T47D (cell line): ENCODE measurements at places on chromosomes 5 and 9.

GRCh38 chr9:135757356-135757755 is 55.4 kb downstream of the KCNT1 start:
- DNase-seq: no peak

GRCh38 chr5:79107020-79107796 is 4.4 kb upstream of the BHMT start:
- no peak for DNase-seq

GRCh38 chr5:93150311-93151012 is 430.6 kb downstream of the NR2F1-AS1 start:
- no peak for DNase-seq

DNA sequence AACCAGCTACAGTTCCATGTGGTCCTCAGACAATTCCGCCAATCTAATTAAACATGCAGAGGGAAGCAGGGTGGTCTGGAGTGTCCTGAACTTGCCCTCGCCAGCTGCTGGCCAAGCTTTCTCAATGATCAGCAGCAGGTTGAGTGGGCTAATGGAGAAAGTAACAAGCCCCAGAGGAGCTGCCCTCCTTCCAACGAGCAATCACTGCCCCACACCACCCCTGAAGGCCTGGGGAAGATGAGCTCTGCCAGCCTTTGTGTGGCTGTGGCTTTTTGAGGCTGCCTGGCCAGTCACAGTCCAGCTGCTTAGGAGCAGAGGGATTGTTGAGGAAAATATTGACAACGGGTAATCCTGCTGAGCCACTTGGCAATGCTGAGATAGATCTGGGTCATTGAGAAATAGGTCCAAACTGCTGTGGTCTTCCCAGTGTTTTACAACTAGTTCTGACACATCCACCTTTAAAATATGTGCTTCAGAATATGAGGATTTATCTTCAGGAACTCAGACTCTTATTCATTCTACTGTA is 107.3 kb downstream of the CD180 start:
- no peak for DNase-seq

DNA sequence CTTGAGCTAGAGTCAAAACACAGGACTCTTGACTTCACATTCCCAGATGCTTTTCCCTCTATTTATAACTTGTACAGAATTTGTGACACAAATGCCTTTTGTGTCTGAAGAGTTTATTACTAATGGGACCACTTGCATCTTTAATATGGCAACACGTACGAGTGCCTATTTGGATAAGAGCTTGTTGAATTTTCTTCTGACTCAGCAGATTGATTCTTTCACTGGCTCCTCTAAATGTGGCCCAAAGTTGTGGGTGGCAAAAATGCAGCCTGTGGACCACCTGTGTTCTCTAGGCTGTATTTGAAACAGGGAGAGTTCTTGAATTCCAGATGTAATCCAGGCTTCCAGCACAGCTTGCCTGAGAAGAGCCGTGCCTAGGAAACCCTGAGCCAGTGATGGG is 34.1 kb upstream of the ERCC6L2 start:
- DNase-seq: no peak

GRCh38 chr5:54742417-54742891 is 224.9 kb downstream of the SNX18 start:
- DNase-seq: peak; percentile 87

- no peak for DNase-seq
These were observed 62.6 kb downstream of the SUSD1 start for GRCh38 chr9:112112519-112112918.

DNA sequence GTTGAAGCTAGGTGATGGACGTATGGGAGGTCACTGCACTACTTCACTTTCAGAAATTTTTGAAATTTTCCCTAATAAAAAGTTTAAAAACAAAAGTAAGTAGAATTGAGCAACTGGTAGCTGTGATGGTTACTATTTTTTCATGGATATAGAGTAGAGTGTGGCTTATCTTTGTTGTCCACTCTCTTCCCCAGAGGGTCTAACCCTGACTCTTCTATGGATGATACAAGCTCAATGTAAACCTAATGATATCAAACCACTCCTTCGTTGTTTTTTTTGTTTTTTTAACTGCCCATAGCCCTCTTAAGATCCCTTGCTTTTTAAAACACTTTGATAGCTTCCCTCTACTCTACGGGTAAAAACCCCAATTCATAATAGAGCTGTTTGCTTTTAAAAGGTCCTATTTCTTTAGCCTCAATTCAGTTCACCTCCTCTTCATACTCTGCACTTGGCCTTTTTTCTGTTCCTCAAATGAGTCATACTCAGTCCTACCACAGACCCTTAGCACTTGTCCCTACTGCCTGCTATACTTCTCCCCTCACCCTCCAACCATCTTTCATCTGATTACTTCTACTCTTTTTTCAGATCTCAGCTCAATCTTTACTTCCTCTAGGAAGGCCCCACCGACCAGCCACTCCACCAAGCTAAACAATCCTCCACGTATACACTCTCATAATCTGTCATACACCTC is 2.6 kb downstream of the HDAC3 start:
- no peak for DNase-seq

DNA sequence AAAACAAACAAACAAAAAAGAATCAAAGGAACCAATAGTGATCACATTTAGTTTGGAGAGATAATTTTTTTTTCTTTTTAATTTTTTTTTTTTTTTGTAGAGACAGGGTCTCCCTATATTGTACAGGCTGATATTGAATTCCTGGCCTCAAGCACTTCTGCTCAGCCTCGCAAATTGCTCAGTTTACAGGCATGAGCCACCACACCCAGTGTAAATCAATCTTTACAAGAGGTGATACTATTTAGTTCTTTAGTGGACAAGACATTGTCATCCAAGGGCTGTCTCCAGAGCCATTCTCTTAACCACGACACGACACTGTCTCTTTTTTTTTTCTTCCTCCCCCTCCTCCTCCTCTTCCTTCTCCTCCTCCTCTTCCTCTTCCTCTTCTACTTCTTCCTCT is 29.6 kb downstream of the ERAP2 start:
- no peak for DNase-seq

DNA sequence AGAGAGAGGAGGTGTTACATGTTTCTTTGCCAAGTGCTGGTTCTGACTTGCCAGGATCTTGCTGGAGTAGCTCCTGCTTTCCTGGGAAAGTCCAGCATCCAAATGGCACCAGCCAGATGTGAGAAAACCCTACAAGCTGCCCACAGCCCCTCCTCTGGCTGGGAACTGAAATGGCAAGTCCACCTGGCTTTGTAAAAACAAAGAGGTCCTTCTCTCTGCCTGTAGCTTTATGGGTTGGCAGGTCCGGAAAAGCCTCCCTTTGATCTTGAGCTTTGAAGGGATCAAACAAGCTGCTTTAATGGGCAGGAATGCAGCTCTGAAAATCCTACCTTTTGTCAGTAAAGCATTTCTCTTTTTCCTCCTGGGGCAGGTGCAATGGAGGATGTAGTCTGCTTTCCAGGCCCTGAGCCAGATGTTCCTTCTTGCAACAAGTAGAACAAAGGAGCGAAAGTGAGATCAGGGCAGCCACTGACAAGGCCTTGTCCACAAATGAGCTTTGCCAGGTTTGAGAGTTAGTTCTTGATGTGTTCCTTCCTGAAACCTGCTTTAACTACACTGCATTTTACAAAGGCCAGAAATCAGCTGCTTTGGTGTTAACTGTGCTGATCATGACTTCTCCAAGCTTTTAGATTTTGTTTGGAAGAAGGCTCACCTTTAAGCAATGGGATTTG is 456.7 kb downstream of the ZNF608 start:
- no peak for DNase-seq

DNA sequence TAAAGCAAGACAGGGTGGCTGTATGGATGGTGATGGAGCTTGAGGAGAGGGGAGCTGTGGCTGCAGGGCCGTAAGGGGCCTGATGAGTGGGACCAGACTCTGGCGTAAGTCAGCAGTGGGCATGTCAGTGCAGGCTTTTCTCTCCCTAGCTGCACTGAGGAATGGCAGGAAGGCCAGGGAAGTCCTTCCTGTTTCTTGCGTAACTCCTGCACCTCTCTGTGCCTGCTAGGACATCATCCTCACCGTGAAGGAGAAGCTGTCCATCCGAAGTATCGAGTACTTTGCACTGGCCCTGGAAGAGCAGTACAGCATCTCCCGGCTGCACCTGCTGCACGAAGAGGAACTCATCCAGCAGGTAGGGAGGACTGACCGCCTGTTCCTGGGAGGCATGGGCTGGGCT is 24.1 kb upstream of the TRMT10B start:
- DNase-seq: no peak

- DNase-seq: no peak
These were observed 48.1 kb downstream of the EBF1 start for GRCh38 chr5:159051421-159052282.

- no peak for DNase-seq
These were observed 11.1 kb downstream of the UNC13B start for GRCh38 chr9:35172878-35173277.

- no peak for DNase-seq
These were observed 11.0 kb upstream of the PCDHB15 start for GRCh38 chr5:141234109-141234667.

DNA sequence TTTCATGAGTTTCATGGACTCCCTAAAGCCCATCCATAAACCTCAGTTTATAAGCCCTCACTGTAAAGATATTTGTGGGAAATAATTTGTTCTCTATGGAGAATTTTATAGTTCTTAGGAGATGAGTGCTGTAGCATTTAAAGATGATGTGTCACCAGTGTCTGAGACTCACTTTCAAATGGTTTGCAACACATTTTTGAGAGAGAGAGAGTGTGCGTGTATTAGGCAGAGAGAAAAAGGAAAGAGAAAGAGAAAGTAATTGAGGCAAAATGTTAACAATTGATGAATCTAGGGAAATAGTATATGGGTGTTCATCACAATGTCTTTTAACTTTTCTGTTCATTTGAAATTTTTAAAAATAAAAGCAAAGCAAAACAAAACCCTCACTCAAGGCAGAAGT is 479.0 kb downstream of the ZSWIM6 start:
- no peak for DNase-seq

DNA sequence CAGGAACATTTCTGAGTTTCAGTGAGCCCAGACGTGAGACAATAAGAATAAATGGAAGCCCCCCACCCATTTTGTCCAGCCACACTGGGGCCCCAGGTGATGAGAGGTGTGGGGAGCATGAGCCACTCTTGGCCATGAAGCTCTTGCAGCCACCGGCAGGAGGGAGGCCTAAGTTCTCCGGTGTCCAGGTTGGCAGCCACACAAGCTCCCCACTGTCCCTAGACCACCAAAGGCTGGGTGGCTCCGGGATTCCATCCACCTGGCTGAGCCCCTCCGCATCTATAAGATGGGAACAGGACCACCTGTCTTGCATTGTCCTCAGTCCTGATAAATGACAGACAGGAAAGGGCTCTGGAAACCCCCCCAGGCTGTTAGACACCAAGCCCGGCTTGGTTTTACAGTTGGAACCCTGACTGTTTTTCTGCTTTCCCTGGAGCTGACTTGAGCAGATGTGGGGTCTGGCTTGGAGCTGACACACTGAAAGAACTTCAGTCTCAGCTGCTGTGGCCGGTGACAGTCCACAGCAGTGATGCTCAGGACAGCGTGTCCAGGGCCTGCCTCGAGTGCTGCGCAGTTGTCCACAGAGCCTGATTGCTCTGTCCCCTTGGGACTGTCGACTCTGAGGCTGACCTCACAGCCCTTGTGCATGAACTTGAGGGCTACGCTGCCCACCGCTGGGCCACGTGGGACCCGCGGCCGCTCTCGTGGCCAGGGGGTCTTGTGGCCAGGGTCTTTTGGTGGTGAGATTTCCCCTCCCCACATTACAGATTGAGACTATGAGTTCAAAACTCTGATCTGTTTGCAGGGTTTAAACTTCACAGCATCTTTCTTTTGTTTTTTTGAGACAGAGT is 74.8 kb downstream of the PSMB7 start:
- DNase-seq: no peak

- DNase-seq: no peak
These were observed 4.2 kb downstream of the FAM193B start for GRCh38 chr5:177550122-177550521.

GRCh38 chr5:124920909-124921666 is 174.6 kb upstream of the ZNF608 start:
- no peak for DNase-seq

GRCh38 chr5:78890667-78891379 is 94.3 kb downstream of the ARSB start:
- DNase-seq: no peak

GRCh38 chr5:53323943-53324642 is 156.3 kb upstream of the FST start:
- DNase-seq: no peak

GRCh38 chr5:171505473-171506043 is 86.1 kb downstream of the FGF18 start:
- no peak for DNase-seq

GRCh38 chr5:10736354-10736753 is 24.7 kb downstream of the DAP start:
- no peak for DNase-seq

GRCh38 chr9:4328723-4329122 is 28.9 kb upstream of the GLIS3 start:
- DNase-seq: no peak

DNA sequence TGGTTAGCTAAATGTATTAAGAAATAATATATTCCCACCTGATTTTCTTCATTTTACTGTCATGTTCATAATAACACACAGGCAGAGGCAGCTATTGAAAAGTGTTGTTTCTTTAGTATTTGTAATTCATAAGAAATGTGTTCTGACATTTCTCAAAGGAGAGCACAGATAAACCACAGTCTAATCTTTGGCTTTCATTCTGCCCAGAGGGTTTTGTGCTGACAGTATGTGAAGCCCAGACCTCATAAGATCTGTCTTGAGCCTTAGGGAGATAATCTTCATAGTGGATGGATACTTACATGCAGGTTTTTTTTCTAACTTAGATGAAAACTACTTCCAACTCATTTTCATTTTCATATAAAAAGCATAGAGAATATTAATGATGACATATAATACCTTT is 206.1 kb downstream of the CHSY3 start:
- no peak for DNase-seq

DNA sequence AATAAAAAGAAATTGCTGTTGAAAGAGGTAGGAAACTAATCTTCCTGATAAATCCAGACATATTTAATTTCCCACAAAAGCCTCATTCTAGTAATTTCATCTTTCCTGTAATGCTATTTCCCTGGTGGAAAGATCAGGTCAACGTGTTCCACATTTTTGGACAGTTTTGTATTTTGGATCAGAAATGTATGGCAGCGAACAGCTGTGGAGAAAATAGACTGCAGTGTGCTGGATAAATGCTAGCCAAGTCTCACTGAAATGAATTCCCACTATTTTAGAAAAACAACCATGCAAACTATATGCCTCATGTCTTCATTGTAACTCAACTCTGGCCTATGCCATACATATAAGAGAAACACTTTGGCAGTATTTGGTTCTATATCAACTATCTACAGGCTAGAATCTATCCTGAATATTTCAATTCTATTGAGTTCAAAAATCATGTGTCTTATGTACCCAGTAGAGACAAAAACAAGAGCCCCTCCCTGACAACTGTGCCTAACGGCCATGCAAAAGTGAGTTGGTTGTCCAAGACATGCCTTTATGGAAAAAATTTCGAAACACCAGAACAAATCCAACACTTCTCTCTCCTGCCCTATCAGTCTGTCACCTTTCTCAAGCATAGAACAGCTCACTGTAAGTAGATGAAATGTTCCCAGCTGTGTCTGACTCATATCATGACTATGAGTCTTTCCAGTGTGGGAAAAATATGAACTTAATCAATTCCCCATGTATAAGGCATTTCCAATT is 191.3 kb upstream of the NREP start:
- no peak for DNase-seq

- no peak for DNase-seq
These were observed 55.8 kb upstream of the ABL1 start for GRCh38 chr9:130779153-130779855.

GRCh38 chr5:113166261-113166660 is 189.7 kb downstream of the DCP2 start:
- DNase-seq: no peak
